Ureter (tissue), 1 donor: ENCODE measurements at places on chromosomes 16 and 17.

GRCh38 chr17:17415006-17415405 is 61.8 kb upstream of the MED9 start:
- DNase-seq = no peak

DNA sequence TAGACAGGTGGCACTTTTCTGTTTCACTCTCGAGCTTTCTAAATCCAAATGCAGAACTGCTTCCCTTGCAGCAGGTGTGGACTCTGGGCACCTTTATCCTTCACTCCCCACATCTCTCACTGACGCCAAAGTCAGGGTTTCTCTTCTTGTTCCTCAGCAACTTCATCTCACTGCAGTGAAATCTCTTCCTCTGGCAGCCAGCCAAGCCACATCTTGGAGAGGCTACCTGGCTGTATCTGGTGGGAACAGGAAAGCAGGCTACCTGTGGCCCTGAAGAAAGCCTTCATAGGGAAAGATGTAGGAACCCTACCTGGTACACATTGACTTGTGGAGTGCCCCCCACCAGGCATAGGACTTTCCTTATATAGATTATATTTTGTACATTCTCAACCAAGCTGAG is 159.1 kb downstream of the UTP18 start:
- no peak for DNase-seq

- DNase-seq = no peak
Observed at GRCh38 chr16:11354733-11355574, 9.7 kb downstream of the RMI2 start.

DNA sequence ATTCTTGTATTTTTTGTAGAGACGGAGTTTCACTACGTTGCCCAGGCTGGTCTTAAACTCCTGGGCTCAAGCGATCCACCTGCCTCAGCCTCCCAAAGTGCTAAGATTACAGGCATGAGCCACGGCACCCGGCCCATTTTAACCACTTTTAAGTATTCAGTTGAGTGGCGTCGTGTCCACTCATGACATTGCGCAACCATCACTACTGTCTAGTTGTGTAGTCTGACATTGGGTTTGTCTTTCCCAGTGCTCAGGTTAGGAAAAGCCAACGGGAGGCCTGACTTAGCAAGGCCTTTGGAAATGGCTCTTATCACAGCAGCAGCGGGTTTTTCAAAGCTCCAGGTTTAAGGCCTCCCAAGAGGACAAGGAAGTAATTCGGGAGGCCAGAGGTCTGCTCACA is 58.7 kb downstream of the LITAF start:
- DNase-seq = no peak

DNA sequence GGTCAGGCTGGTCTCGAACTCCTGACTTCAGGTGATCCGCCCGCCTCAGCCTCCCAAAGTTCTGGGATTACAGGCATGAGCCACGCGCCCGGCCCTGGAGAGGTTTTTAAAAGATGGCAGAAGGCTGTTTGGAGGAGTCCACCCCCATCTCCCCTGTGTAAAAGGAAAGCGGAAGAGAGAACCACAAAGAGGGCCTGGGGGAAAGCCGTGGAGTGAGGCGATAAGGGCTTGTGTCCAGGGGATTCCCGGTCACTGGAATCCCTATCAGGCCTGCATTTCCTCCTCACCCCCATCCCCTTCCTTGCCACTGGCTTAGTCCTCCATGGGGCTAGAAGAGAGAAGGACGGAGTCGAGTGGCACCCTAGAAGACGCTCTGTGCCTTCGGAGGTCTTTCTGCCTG is at the start of gene GP1BA:
TSS of gene GP1BA (plus strand) at position 315 of the 400 bp plus-strand sequence. CDS start 328 bp downstream, outside the sequence.
- DNase-seq = no peak
